ENCODE measurements at places on chromosomes 16 and 17.
A peak's percentile ranks its signal among the peaks of the same experiment; 100 is the strongest.

DNA sequence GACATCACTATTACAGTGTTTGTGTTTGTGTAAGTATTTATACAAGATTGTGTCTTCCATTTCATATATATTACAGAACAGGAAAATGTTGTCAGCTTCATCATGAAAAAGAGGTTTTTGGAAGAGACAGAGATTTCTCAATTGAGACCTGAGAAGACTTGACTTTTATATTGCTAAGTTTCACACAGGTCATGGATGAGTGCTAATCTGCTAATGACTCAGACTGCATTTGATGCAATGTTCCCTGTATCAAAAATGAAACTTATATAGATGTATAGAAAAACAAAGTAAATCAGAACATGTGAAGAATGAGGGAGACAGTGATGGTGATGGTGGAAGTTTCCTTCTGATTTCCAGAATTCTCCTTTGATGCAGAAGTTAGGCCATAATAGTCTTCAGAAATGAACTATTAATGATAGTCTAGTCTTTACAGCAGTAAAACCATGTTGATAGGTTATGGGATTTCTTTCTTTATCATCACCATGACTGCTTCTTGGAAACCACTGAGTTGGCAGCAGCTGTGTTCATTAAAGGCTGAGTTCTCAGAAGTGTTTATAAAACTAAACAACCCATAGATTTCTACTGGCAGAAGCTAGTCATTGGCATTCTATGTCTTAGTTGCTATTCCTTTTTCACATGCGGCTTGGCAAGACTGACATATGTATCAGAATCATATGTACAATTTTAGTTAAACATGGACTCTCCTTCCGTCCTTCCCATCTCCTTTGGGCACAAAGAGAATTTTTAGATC is 56.1 kb downstream of the PCTP start:
- DNase-seq = no peak

GRCh38 chr17:41415833-41416335 is 8.5 kb downstream of the KRT37 start:
- no peak for DNase-seq

DNA sequence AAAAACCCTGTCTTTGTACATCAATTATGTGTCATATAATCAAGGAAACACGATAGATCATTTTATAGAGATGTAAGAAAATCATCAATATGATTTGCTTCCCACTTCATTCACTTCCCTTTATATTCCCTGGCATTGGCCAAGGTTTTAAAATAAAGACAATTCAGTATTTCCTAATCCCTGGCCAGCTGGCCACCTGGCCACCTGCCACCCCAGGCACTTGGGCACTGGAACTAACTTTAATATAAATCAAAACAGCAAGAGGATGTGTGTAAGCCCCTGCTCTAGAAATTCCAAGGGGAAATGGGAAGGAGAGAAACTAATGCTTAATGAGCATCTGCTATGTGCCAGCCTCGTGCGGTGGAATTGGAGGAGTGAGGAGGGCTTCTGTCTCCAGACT is 58.6 kb upstream of the TOB1 start:
- no peak for DNase-seq

DNA sequence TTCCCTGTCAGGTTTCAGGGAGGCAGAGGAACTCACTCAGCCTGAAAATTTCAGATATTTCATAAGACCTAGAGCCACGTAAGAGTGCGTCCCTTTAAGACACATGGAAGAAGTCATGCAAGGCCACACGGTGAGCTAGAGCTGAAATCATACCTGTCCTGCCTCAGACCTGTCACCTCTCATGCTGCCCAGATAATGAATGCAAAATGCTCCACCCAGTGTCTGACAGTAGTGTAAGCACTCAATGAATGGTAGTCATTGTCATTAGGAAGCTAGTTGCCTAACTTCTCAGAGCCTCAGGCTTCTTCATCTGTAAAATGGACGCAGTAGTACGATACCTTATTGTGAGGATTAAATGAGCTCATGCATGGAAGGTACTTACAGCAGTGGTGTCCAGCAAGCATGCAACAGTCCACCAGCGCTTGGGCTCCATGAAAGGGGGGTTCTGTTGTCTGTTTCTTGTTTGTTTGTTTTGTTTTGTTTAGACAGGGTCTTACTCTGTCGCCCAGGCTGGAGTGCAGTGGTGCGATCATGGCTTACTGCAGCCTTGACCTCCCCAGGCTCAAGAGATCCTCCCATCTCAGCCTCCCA is 60.7 kb downstream of the WSB1 start:
- DNase-seq = peak; percentile 54

DNA sequence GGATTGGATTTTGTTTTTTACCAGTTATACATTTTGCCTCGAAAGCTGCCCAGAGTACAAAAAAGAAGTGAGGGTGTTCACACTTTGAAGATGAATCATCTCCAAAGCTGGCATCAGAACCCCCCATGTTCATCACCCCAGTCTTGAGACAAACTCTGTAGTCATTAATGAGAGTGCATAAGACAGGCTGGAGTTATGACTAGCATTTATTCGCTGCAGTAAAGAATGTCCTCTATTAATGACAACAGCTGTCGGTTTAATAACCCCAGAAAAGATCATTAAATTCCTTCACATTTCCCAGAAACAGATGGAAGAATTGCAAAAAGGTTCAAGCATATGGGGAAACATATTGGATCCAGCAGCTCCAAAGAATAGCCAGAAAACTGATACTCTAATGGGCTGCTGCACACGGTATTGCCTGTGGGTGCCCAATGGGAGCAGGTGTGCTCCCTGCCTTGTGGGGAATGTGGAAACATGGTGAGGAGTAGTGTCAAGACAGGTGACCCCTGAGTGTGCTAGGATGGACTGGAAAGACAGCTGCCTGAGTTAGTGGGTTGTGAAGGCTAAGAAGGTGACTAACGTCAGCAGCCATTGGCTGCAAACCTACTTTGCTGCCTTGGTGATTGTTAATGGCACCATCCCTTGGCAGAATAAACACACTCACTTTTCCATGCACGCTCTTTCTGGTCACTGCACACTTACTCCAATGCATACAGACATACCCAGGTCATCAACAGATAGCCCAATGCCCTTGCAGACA is 81.9 kb downstream of the AIPL1 start:
- no peak for DNase-seq

GRCh38 chr16:15513156-15513555 is 78.8 kb downstream of the BMERB1 start:
- DNase-seq = no peak

DNA sequence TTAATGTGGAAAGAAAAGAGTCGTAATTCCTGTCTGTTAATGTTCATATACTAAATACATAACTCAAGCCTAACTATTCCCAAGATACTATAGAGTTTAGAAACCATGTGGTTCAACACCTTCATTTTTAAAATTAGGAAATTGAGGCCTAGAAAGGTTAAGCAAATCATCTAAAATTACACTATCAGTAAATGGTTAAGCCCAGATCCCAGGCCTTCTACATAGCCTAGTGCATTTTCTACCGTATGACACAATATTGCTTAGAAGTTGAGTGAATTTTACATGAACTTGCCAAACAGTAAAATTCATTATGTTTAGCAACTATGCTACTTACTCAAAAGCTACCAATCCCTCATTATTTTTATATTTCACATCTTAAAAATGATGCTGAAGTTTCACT is 6.8 kb downstream of the NACA2 start:
- no peak for DNase-seq

DNA sequence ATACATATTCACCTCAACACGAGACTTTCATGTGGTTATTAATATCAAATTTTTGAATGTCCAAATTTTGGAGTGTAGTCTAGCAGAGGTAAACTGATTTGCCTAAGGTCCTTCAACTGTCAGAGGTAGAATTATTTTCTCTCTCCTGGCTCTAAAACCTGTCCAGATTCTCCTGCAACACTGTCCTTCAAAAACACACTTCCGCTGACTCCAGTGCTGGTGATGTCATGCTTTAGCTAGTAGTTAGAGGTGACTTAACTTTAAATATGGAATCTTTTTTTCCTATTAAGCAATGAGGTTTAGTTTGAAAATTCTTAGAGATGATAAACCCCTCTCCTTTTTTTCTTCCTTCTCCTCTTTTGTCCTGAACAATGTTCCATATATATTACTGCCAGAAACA is 10.8 kb upstream of the CBLN1 start:
- DNase-seq = no peak

DNA sequence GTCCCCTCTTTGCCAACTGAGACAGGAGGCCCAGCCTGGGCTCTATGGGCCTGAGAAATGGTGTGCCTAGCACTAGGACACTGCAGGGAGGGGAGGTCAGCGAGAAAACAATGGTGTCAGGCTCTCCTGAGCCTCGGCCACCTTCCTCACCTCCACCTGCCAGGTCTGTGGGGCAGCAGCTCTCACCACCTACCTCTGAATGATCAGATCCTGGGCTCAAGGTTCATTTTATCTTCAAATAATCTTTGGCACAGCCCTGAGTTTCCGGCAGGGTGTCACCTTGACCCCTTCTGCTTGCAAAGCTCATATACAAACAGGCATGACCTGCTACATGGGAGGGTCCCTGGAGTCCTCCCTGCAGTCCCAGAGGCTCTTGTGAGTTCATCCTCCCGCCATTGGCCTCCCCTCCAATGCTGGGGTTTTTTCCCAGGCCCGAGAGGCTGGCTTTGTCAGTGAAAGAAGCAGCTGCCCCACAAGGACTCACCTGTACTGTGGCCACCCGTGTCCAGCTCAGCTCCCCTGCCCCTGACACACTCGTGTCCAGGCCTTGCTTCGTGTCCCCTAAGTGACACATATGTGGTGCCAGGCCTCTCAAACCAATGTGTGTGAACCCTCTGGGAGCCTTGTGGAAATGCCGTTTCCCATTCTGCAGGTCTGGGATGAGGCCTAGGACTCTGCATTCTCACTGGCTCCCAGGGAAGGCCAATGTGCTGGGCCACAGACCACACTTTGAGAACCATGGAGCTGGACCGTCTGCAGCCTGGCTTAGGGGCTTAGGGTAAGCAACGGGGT is 176.8 kb upstream of the CIBAR2 start:
- no peak for DNase-seq

DNA sequence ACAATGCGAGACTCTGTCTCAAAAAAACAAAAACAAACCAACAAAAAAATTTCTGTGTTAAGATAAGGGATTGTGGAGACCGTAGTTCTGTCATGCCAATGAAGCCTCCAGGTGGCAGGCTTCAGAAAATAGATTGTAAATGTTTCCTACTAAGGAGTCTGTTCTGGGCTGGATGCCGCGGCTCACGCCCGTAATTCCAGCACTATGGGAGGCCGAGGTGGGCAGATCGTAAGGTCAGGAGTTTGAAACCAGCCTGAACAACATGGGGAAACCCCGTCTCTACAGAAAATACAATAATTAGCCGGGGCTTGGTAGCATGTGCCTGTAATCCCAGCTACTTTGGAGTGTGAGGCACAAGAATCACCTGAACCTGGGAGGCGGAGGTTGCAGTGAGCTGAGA is 4.4 kb upstream of the SNX29 start:
- no peak for DNase-seq

DNA sequence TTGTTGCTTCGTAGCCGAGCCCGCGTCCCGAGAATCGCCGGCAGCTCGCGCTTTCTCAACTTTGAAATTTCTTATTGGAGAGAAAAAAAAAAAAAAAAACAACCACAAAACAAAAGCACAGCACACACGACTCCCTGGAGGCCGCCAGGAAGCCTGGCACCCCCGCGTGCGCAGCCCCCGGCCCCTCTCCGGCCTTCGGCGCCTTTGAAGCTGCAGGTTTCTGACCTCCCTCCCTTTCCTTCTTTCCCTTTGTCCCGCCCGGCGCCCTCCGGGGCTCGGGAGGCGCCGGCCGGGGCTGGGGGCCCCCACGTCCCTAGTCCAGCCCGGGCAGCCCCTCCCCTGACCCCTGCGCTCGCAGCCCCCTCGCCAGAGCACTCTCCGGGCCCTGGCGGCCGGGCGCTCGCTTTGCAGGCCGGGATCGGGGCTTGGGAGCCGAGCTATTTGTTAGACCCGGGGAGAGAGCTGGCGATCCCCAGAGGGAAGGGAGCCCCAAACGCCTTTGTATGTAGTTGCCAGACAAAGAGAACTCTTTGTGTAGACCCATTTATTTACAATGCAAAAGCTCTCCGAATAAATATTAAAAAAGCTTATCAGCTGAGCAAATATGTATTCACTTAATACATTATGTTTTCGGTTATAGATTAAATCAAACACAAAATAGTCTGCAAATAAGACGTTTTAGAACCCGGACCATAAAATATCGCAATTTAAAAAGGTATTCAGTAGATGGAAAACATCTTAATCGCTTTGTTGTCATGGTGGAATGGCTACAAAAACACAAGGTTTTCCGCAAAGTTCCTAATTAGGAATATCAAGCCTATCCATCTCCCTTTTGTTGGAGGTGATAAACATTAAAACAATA is 2.3 kb downstream of the BAHCC1 start:
- DNase-seq = peak; percentile 20

DNA sequence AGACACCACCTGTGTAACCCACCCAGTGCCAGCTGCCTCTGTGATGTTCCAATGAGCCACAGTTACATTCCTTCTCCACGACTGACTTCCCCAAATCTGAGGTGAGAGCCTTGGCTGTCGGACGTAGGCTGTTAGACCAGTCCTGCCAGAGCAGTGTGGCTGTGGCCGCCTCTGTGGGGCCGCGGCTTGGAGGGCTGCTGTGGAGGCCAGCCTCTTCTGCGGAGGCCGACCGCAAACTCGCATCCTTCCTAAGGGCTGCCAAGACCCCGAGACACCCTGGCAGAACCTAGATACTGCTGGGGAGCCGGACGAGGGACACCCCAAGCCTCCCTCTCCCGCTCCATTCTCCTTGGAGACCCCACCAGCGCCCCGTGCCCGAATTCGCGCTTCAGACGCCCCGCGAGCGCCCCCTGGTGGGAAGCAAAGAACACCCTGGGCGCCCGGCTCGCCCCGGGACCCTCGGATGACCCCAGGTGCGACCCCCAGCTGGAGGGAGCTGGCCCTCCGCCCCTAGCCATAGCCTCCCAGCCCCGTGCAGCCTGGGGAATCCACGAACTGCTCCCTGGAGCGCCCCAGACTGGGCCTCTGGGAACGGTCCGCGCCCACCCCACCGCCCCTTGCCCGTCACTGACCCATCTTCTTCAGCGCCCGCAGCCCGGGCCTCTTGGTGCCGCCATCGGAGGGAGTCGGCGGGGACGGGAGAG is 547 bp downstream of the PLCD3 start:
- peak; percentile 55 for DNase-seq

GRCh38 chr17:2850991-2851390 is 54.8 kb downstream of the RAP1GAP2 start:
- no peak for DNase-seq

GRCh38 chr16:610513-611381 is 20.0 kb upstream of the WFIKKN1 start:
- DNase-seq = peak; percentile 65

All from erythroblast (primary cell).